ENCODE measurements at places on chromosomes 6 and 20.

- peak; percentile 35 for DNase-seq
Observed at GRCh38 chr20:22823119-22823518, 212.0 kb upstream of the SSTR4 start.

DNA sequence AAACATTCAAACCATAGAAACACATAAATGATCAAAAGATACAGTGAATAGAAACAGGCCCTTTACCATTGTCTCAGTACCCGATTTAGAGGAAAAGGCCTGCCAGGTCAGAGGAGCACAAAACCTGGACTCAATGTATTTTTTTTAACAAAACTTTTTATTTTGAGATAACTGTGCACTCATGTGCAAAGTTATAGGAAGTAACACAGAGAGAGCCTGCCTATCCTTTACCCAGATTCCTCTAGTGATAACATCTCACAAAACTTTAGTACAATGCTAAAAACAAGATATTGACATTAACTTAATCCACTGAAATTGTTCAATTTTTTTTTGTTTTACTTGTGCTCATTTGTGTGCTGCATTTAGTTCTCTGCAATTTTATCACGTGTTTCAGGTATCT, 36.8 kb upstream of the SAMD3 start:
- no peak for DNase-seq

DNA sequence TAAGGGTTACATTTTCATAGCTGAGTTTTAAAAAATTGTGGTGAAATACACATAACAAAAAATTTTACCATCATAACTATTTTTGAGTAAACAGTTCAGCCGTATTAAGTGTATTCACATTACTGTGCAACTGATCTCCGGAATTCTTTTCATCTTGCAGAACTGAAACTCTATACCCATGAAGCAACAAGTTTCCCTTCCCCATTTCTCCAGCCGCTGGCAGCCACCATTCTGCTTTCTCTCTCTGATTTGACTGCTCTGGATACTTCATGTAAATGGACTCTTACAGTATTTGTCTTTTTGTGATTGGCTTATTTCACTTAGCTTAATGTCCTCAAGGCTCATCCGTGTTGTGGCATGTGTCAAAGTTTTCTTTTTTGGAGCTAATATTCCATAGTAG, 341.6 kb downstream of the QKI start:
- no peak for DNase-seq

DNA sequence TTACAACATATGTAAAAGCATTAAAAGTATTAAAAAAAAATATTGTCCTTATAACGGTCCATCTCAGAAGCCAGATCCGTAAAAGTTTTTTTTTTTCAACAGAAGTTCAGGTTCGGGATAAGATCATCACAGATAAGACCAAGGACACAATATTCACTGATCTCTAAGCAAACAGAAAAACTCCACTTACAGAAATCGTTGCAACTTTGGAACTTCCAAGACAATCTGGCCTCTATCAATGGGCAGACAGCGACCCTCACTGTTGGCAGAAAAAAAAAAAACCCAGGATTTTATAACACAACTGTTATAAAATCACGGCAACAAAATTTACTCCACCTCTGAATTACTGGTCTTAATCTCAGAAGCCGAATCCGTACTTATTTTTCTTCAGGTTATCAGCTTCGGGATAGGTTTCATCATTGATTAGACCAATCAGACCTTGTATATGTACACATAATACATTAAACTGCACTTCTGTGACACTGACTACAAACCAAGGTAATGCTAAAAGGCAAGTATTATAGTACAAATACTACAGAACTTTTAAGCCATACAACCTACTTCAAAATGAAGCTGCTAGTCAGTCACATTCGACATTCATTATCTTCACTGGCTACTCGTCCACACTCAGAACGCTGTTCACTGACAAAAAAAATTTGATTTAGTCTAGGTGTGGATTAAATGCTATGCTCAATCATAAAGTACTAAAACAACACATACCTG, 34.7 kb upstream of the SYNCRIP start:
- no peak for DNase-seq

- no peak for DNase-seq
Observed at GRCh38 chr6:56708810-56709597, 66.3 kb upstream of the DST start.

DNA sequence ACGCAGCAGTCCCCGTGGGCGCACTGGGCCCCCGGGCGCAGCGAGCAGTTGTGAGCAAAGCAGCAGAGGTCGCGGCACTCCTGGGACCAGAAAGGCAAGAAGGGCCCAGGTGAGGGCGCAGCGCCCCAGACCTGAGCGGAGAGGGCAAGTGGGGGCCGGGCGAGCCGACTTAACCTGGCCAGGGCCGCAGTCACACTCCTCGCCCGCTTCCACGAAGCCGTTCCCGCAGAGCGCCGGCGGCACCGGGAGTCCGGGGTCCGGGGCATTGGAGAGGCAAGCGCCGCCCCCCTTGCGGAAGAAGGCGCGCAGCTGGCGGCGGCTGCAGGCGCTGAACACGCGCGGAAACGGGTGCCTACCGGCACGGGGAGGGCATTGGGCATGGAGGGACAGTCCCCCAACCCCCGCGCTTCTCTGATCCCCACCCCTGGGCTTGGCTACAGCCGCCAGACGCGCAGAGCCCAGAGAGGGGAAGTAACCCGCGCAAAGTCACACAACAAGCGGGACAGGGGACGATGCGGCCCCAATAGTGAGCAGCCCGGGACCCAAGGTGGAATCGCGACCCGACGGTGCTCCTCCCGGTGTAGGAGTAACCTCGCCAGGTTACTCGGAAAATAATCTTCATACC, 9.2 kb downstream of the ADAM33 start:
- DNase-seq: no peak

DNA sequence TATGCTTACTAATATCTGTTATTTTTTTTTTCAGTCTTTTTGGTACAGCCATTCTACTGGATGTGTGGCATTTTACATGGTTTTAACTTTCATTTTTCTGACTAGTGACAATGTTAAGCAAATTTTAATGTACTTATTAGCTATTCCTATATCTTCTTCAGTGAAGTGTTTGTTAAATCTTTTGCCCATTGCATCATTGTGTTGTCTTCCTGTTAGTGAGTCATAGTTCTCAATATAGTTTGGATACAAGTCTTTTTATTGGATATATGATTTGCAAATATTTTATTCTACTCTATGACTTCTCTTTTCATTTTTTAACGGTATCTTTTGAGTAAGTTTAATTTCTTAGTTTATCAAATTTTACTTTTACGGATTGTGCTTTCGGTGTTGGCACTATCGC, 519.4 kb downstream of the CDKAL1 start:
- DNase-seq: no peak

GRCh38 chr6:636488-636887, 20.4 kb downstream of the HUS1B start:
- no peak for DNase-seq

DNA sequence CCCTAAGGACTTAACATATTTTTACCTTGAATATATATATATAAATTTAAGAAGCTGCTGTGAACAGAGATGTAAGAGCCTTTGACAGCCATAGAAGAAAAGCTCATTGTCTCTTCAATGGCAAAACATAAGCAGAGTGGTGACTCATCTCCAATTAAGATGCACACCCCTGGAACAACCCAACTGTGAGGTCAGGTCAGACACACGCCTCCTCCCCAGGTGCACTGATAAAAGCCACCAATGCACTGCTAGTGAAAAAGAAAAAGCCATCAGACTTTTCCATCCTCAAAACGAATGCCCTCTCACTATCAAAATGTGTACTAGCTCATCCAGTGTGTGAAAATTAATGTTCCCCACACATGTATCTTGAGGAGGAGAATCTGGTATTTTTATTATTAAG, 100.1 kb downstream of the SMLR1 start:
- no peak for DNase-seq

DNA sequence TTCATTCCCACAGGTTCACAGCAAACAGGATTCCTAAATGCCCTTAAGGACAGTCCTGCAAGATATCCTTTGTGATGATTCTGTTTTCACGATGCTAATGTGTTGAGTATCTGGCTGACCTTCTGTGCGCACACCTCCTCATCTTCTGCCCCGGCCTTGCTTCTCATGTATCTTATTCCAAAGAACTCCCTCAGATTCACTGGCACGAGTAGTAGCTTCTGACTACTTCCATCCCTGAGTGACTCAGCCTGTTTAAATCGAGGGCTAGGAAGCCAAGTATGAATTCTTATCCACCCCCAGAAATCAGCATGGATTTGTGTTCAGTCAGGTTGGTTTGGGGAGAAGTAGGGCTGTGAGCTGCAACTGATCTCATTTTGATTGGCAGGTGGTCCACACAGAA, 190.2 kb upstream of the SNX9 start:
- no peak for DNase-seq

- DNase-seq: no peak
Observed at GRCh38 chr6:6725468-6726209, 137.1 kb downstream of the LY86 start.

DNA sequence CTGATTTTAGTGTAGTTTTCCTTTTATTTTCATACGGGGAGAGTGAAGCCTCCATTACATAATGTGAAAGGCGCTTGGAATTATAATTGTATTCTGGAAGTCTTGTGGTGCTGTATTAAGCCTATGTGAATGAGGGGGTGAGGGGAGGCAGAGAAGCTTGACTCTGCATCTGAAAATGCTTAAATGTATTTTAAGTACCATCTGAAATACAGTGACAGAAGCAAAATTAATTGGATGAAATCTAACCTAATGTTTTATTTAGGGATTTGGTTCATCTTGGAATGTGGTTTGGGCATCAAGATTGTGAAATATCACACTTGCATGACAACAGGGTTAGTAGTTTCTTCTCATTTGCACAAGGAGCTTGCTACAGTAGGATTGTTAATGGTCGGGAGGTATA, 41.2 kb downstream of the TMEM200A start:
- DNase-seq: no peak

DNA sequence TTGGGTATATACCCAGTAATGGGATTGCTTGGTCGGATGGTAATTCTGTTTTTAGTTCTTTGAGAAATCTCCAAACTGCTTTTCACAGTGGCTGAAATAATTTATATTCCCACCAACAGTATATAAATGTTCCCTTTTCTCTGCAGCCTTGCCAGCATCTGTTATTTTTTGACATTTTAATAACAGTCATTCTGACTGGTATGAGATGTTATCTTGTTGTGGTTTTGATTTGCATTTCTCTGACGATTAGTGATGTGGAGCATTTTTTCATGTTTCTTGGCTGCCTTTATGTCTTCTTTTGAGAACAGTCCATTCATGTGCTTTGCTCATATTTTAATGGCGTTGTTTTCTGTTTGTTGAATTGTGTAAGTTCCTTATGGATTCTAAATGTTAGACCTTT, 641.6 kb downstream of the HACE1 start:
- no peak for DNase-seq

- peak; percentile 80 for DNase-seq
Observed at GRCh38 chr6:156662025-156662445, 115.1 kb upstream of the ARID1B start.

DNA sequence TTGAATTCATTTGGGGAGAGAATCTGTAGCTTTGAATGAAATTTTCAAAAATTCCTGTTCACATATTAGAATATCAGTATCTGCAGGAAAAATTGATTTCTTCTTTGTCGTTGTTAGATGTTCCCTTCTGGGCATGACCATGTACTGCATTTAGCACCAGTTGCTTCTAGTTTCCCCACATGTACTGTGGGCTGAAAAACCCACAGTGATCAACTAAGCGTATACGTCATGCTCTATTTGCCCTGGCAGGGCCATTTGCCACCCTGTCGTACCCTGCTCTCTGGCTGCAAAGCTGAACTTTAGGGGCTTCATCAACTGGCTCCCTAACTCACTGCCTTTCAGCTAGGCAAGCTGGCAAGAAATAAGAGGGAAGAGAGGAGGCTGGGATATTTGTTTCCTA, 340.7 kb upstream of the TSHZ2 start:
- no peak for DNase-seq

DNA sequence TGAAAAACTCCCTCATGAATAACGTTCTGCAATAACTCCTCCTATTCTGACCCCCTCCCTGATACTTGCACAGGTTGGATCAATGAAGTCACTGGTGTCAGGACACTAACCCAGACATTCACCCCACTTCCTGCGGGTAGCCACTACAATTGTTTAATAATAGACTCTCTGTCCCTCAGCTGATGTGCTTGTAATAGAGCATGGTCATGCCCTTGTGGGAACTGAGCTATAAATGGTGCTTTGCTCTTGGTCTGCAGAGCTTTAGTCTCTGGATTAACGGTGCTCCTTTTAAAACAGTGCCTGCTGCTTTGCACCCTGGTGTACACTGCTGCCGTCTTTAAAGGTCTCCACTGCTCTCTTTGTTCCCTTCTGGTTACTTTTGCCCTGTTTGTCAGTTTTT, 127.3 kb downstream of the BACH2 start:
- DNase-seq: no peak

- DNase-seq: no peak
Observed at GRCh38 chr20:53839423-53840176, 230.8 kb downstream of the BCAS1 start.

- DNase-seq: no peak
Observed at GRCh38 chr6:133954657-133955576, 1.9 kb downstream of the TBPL1 start.

- no peak for DNase-seq
Observed at GRCh38 chr6:53603386-53604116, 58.6 kb upstream of the GCLC start.

- no peak for DNase-seq
Observed at GRCh38 chr6:48610846-48611245, 499.8 kb upstream of the PTCHD4 start.

DNA sequence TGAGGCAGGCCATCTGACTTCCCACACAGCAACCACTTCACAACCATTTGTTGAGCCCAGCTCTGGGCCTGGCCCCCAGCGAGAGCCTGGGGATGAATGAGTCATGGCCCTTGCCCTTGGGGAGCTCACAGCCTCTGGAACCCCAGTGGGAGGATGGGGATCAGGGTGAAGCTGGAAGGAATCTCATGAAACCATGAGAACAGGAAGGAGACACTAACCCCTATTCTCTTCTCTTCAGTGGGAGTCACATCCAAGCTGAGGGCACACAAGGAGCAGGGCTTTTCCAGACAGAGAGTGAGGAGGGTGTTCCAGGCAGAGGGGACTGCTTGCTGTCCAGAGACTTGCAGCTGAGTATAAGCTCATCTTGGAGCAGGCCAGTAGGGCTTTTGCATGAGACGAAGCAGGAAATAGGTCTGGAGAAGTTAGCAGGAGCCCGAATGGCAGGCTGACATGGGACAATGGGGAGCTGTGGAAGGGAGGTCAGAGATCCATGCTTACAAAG, 7.5 kb downstream of the FOXS1 start:
- DNase-seq: no peak

DNA sequence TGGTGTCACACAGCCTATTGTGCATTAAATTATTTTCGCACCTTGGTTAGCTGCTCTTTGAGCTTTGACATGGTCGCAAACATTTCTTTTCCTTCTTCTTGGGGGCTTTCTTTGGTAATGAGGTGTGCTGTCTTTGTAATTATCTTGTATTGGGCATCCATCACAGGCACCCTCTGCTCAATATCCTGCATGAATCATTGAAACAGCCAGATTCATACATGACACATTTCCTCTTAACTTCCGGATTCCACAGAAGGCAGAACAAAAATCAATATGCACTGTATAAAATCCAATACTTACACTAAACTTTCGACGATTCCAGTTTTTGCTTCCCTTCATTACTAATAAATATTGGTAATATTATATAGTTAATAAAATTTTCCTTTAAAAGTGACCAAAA, 175.6 kb downstream of the SYNE1 start:
- DNase-seq: no peak

- DNase-seq: no peak
Observed at GRCh38 chr6:50681213-50681824, 32.0 kb upstream of the TFAP2D start.

- DNase-seq: no peak
Observed at GRCh38 chr20:63533388-63533787, 3.8 kb downstream of the PTK6 start.
